ENCODE measurements at places on chromosomes 12 and 14.

DNA sequence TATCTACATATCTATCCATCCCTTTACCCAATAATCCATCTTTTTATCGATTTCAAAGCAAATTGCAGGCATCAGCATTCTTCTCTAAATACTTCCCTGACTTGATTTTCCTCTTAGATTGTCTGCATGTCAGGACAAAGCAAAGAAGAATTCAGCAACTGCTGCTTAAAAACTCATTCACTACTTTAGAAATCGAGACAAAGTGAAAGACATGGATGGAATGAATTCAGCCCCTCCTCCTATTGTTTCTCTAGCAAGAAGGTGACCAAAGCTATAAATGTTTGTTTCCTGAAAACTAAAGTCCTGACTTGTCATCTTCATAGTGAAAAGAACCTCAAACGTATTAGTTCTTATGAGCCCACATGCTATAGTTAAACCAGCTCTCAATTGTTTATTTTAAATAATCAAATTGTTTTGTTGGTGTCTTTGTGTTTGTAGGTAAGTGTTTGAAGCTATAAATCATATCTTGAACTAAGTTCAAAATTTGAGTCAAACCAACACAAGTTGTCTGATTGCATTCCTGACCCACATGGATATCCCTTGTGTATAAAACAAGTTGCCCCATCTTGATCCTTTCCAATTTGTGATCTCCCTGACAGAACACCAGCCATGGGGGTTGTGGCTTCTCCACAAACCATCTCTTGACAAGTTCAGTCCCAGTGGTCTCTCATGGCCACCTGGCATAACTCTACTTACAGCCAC is 58.6 kb upstream of the ARHGAP5 start:
- DNase-seq, result no peak

- DNase-seq, result no peak
These were observed 1.6 kb downstream of the CRIP2 start for GRCh38 chr14:105476097-105476830.

- DNase-seq, result no peak
These were observed 545.4 kb downstream of the FOXG1 start for GRCh38 chr14:29311983-29312382.

DNA sequence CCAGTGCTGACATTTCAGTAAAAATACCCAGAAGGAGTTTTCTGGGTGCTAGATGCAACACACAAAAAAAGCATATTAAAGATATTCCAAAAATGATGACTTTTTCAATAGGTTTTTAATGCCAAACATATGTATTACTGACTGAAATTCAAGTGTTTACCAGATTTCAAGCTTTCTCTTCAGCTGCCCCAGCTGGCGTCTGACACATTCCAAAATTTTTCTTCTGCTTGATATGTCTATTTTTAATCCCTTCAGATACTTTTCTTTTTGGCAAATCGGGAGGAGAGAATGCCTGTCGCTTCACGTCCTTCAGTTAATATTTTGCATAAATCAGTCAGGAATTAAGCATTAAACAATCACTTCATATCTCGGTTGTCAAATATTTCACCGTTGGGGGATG is 7.1 kb upstream of the CCDC60 start:
- DNase-seq, result no peak

- DNase-seq, result no peak
These were observed 30.1 kb downstream of the LRFN5 start for GRCh38 chr14:41636492-41637392.

- DNase-seq, result no peak
These were observed 12.2 kb downstream of the ACTN1 start for GRCh38 chr14:68966872-68967301.

DNA sequence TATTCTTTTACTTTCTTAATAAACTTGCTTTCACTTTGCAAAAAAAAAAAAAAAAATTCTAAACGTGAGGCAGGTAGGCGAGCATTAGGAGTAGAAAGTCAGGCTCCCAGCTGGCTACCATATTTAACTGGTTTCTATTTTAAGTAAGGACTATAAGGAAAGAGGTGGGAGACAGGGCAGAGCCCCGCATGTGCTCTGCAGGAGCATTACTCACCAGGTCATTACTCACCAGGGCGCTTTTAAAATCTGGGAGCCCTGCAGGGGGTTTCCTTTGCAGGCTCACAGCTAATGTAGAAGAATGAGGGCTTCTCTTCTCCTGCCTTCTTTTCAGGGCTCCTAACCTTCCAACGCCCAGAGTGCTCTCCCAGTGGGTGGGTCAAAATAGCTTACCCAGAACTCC is 14.0 kb upstream of the DPF3 start:
- no peak for DNase-seq

- no peak for DNase-seq
These were observed 601 bp downstream of the COX14 start for GRCh38 chr12:50112456-50113218.

- DNase-seq, result no peak
These were observed 7.5 kb upstream of the MSI1 start for GRCh38 chr12:120376416-120376815.

DNA sequence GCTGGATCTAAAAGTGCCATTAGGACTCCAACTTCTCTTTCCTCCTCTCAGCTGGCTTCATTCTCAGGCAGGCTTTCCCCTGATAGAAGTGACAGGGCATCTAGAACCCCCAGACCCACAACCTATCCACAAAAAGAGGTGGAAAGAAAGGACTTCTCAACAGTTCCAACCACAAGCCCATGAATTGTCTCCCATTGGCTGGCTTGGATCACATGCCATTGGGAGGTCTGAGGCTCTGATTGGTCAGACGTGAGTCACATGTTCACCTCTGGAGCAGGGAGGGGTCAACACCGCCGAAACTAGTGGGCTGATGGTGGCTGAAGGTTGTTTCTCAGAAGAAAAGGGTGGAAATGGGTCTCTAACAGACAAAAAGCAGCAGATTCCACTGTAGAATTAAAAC is 47.2 kb downstream of the DRAM1 start:
- DNase-seq, result no peak
